ENCODE measurements at places on chromosomes 3 and 15. TPM values are rescaled to one million over a fixed set of nuclear protein-coding genes. Genes with fewer than 3 reads are reported as not detected.

The BNC1 gene
- total RNA-seq, result not detected

The PIGZ gene
- total RNA-seq, result 8.7 TPM

GRCh38 chr3:182989566-182989965 lies 9.2 kb upstream of the DCUN1D1 start:
- DNase-seq, result no peak

The LEKR1 gene
- total RNA-seq, result 0.68 TPM

DNA sequence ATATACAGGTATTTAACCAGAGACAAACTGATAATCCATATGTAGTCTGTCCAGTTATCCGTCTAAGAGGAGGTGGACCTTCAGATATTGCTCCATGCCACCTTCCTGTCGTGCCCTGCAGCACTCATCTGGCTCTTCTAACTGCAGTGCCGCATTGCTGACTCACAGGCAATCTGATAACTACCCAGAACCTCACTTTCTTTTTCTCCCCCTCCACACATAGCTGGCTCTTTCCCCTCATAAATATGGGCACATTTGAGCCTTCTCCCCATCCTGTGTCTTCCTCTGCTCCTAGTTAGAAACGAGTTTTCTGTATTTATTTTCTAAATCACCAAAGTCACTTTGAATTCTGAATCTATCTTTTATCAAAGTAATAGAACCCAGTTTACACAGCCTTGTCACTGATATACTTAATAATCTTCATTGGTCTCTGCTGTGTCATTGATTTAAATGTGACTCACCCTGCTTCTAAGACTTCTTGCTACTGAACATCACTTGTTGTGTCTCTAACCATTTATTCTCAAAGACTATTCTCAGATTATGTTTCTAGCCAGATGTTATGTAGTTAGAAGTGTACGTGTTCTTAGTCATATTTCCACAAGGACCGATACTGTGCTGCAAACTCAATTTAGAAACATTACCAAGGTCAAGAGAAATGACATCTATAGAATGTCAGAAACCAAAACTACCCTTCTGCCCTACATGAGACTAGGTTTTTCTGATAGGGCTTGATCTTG lies 17.4 kb upstream of the KCNMB2 start:
- DNase-seq, result no peak

GRCh38 chr15:55507567-55507966 lies 467 bp downstream of the DNAAF4 start:
- DNase-seq, result no peak

The SLC12A1 gene
- total RNA-seq, result not detected

The ACAN gene
- total RNA-seq, result not detected

GRCh38 chr3:101536266-101536665 lies 23.3 kb upstream of the SENP7 start:
- DNase-seq, result no peak

DNA sequence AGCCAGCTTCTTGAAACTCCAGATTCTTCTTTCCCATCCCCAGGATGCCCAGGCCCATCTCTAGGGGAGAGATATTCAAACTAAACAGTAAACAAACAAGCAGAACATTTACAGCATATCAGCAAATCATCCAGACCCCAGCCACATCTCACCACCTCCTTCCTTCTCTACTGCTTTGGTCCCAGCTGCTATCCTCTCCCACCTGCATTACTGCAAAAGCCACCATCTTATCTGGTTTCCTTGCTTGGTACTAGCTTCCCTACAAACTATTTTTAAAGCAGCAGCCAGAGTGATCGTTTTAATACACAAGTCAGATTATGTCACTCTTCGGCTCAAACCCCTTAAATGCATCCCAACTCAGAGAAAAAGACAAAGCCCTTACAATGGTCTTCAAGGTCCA lies 4.8 kb downstream of the LYSMD2 start:
- DNase-seq, result no peak

DNA sequence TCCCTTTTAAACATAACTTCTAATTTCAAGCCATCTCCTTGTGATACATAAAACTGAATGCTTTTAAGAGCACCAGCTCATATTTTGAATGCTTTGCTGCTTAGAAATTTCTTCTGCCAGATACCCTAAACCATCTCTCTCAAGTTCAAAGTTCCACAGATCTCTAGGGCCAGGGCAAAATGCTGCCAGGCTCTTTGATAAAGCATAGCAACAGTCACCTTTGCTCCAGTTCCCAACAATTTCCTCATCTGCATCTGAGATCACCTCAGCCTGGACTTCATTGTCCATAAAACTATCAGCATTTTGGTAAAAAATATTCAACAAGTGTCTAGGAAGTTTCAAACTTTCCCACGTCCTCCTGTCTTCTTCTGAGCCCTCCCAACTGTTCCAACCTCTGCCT lies 17.5 kb downstream of the OSTN start:
- DNase-seq, result no peak

The ITIH1 gene
- total RNA-seq, result not detected

The C3orf22 gene
- not detected for total RNA-seq

- no peak for DNase-seq
Observed at GRCh38 chr3:143718463-143718862, 129.8 kb downstream of the SLC9A9 start.

DNA sequence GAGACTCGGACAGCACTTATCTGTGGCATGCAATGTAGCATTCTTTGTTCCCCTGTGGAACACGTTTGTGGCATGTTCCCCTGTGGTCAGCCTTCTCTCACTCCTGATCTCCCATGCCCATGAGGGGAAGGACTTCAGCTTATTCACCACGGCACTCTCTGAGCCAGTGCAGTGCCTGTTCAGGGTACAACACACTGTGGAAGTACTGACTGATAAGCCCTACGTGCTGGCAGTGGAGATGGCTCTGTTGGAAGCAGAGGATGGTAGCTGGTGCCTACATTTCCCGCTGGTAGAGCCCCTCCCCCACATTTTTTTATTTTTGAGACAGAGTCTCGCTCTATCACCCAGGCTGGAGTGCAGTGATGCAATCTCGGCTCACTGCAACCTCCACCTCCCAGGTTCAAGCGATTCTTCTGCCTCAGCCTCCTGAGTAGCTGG lies 43.5 kb upstream of the ETV5 start:
- DNase-seq, result no peak

The AMT gene
- total RNA-seq, result 4.9 TPM
